ENCODE measurements at places on chromosomes 16 and 17.

GRCh38 chr16:66996324-66996982 is 8.1 kb downstream of the CES4A start:
- DNase-seq: no peak

DNA sequence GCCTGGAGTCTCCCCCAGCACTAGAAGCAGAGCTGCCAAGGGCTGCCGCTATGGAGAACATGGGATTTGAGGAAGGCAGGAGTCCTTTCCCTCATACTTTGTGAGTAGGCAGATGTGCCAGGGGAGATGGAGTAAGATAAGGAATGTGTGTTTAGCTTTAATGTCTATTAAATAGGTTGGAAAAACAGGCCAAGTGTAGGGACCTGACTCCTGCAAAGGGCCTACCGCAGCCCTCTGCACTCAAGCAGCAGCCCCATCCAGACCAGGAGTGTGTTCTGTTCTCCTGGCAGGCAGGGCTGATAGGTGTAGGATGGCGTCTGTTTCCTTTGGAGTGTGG is 1.8 kb upstream of the MIF4GD start:
- no peak for DNase-seq

DNA sequence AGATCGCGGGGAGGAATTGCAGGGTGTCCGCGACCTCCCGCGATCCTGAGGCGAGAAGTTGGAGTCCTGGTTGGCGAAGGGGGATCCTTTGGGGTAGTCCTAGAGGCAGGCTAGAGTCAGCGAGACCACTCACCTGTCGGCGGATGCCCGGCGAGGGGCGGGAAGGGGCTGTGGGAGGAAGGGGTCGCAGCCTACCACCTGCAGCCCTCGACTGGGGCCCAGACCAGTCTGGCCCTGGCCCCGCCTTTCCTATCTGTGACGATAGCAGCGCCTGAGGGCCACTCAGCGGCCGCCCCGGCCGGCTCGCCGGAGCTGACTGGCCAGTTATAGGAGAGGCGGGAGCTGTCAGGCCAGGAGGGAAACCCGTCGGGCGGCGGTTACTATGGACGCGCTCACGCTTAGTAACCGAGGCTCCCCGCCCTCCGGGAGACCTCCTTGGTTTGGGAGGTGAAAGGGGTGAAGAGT is at the start of gene TEKT3:
TEKT3 (minus strand) TSS at position 213 of the 465 bp plus-strand sequence. CDS start 10,012 bp downstream, outside the sequence.
- DNase-seq: no peak

DNA sequence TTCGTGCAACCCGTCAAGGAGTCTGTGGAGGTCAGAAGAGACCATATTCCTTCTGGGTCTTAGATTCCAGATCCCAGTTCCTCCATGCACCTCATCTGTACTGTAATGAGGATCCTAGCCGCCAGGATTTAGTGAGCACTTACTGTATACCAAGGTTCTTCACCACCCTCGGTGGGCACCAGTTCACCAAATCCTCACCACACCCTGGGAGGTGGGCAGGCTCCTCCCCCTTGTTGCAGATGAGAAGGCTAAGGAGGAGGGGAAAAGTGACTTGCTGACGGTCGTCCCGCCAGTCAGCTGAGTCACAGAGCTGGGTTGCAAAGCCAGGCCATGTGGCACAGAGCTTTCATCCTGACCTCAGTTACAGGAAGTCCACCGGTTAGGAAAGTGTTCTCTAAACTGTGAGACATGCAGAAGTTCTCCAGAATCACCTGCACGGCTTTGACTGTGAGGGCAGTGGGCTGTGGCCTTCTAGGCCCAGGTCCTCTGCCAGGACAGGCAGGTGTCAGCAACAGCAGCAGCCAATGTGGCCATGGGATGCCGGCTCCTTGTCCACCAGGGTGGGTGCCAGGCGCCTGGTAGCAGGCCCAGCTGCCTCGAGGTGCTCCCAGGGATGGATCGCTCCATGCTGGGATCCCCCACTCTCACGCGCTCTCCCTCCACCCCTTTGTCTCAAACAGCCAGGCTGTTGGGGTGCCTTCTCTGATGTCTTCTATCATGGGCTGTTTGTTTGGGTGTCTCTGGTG is 240.3 kb upstream of the GSE1 start:
- no peak for DNase-seq

GRCh38 chr17:32519228-32520103 is 32.7 kb downstream of the CDK5R1 start:
- DNase-seq: no peak

GRCh38 chr17:69103557-69104233 is 38.0 kb downstream of the ABCA6 start:
- DNase-seq: no peak
